NCI-H1930 (cell line): ENCODE measurements at places on chromosomes 12 and 14.

- DNase-seq = no peak
Observed at GRCh38 chr12:82781309-82781997, 94.7 kb downstream of the TMTC2 start.

DNA sequence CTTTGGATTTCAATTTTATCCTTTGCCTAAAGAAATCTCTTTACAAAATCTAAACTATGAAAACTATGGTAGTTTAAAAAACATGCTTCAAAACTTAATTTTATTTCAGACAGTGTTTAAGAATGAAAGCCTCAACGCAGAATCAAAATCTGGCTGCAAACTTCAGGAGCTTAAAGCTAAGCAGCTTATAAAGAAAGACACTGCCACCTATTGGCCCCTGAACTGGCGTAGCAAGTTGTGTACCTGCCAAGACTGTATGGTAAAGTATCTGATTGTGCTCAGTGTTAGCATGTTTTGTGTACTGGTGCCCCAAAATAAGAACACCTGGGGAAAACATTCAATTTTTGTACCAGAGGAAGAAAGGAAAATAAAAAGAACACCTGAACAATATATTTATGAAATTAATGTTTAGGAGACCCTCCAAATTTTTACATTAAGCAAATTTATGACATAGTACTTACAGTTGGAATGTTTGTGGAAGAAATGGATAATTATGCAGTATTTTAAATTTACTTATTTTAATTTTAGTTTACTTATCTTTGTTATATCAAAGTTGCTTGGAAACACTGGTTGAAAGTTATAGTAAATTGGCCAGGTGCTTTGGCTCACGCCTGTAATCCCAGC lies 12.2 kb downstream of the UBR7 start:
- peak; percentile 24 for DNase-seq

DNA sequence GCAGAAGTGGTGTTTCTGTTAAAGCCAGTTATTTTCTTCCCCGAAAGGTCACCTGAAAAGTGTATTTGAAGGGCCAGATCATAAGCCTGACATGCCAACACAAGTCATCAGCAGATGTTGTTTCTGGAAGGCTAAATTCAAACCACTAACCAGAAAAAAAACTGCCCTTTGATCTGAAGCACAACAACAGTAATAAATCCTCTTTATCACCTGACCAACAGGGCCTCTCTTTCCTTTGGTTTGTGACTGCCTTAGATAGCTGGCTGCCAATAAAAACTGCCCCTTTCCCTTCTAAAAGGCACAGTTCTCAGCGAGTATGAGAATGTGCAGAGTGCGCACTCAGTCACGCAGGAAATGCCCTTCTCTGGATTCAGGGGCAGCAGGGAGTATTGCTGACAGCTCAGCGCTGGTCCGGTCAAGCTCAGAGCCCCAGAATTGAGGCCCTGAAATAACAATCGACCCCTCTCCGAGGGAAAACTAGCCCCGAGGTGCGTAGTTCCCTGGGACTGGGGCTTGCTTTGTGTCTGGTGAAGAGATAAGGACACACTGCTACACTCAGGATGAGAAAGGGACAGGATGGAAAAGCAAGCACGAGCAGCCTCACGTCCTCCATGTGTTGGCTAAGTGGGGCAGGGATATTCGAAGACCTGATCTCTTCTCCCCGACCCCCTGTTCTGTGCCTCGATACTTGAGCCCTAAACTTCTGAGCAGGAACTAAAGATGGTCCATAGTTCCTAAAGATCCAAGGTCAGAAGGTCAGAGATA lies 184.2 kb upstream of the GZMB start:
- no peak for DNase-seq

DNA sequence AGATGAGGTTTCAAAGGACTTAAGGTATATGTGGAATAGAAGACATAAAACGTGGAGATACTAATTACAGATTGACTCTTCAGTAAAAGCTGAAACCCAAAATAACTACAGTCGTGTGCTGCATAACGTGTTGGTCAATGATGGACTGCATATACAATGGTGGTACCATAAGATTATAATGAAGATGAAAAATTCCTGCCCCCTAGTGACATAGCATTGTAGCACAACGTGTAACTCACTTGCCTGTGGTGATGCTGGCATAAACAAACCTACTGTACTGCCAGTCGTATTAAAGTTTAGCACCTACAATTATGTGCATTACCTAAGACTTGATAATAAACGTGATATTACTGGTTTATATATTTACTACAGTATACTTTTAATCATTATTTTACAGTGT lies 150.3 kb downstream of the LRRK2 start:
- DNase-seq = no peak

GRCh38 chr14:31950764-31951637 lies 126.1 kb upstream of the ARHGAP5 start:
- no peak for DNase-seq

GRCh38 chr14:43087666-43088065 lies 1419.4 kb downstream of the FSCB start:
- no peak for DNase-seq

GRCh38 chr12:65612440-65612839 lies 211.8 kb upstream of the HMGA2 start:
- no peak for DNase-seq

DNA sequence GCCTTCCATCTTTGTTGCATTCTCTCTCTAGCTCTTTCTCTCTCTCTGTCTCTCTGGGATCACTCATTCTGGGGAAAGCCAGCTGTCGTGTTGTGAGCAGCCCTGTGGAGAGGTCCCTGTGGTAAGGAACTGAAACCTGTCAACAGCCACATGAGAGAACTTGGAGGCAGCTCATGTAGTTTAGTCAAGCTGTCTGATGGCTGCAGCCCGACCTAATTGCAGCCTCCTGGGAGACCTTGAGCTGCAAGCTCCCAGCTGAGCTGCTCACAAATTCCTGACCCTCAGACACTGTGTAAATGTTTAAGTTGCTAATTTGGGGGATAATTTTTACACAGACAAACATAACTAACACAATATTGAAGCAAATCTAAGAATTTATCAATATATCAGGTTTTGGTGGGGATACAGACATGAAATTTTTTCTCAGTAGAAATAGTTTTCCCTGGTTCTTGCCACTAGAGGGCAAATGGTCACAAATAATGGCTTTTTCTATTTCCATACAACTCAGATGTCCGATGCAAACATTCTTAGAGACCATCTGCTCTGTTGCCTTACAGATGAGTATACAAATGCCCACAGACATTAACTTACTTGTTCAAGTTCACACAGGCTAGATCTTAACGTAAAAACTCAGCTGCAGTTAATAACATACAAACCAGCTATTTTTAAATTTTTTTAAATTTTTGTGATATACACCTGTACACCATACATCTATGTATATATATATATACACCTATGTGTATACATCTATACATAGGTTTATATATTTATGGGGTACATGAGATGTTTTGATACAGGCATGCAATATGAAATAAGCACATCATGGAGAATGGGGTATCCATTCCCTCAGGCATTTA lies 15.5 kb upstream of the KRR1 start:
- DNase-seq = peak; percentile 31

DNA sequence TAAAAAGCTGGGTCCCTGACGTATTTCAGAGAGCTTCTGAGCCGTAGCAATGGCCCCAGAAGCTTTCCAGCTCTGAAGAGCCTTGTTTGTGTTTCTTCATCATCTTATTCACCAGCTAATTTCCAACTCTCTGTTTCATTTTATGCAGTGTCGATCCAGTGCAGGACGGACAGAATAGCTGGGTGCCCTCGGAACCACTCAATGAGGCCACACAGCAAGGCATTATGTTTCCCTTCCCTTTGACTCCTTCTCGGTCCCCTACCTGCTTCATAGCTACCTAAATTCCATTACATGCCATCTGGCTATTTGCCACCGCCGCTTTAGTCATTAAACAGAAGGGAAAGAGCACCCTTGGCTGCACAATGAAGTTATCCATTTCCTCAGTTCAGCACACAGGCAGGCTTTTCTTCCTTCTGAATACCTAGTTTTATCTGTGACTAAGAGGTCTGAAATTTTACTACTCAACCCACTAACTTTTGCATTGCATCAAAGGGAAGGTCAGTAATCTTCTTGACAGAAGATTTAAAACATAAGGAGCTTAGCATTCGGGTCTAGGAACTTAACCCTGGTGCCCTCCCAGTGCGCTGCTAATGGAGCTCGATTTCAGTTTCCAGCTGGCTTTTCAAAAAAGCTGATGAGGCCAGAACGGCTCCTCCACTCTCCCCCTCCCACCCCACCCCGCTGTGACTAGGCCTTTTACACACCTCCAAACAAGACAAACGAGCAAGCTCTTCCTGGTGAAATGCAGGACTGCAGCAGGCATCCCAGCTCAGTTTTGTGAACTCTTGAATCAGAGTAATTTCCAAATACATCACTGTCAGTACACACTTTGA lies 176.8 kb downstream of the GXYLT1 start:
- no peak for DNase-seq
